ENCODE measurements at places on chromosomes 1 and 21.

DNA sequence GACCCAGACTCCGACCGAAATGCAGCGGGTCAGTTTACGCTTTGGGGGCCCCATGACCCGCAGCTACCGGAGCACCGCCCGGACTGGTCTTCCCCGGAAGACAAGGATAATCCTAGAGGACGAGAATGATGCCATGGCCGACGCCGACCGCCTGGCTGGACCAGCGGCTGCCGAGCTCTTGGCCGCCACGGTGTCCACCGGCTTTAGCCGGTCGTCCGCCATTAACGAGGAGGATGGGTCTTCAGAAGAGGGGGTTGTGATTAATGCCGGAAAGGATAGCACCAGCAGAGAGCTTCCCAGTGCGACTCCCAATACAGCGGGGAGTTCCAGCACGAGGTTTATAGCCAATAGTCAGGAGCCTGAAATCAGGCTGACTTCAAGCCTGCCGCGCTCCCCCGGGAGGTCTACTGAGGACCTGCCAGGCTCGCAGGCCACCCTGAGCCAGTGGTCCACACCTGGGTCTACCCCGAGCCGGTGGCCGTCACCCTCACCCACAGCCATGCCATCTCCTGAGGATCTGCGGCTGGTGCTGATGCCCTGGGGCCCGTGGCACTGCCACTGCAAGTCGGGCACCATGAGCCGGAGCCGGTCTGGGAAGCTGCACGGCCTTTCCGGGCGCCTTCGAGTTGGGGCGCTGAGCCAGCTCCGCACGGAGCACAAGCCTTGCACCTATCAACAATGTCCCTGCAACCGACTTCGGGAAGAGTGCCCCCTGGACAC is 534 bp downstream of the C1orf56 start:
- peak; percentile 63 for DNase-seq

- DNase-seq: no peak
Observed at GRCh38 chr1:4086921-4087320, 186.8 kb upstream of the C1orf174 start.

- DNase-seq: no peak
Observed at GRCh38 chr1:39567302-39567701, 9.3 kb downstream of the PABPC4 start.

- no peak for DNase-seq
Observed at GRCh38 chr1:84869720-84870119, 23.3 kb downstream of the LPAR3 start.

DNA sequence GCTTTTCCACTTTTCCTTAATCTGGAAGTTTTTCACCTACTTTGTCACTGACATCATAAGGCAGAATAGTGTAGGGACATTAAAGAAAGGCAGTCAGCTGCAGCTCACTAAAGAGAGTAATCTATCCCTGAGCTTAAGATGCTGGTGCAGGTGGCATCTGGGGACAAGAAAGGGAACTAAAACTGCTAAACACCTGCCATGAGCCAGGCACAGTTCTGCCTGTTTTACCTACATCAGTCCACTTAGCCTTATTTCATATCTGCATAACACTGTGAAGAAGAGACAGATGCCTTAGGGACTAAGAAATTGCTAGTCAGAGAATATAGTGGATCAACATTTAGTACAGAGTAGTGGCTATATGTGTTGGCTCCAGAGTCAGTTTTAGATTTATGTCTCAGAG is 88.1 kb downstream of the GPATCH2 start:
- DNase-seq: no peak

- DNase-seq: no peak
Observed at GRCh38 chr1:156667610-156667967, 9.6 kb downstream of the NES start.

DNA sequence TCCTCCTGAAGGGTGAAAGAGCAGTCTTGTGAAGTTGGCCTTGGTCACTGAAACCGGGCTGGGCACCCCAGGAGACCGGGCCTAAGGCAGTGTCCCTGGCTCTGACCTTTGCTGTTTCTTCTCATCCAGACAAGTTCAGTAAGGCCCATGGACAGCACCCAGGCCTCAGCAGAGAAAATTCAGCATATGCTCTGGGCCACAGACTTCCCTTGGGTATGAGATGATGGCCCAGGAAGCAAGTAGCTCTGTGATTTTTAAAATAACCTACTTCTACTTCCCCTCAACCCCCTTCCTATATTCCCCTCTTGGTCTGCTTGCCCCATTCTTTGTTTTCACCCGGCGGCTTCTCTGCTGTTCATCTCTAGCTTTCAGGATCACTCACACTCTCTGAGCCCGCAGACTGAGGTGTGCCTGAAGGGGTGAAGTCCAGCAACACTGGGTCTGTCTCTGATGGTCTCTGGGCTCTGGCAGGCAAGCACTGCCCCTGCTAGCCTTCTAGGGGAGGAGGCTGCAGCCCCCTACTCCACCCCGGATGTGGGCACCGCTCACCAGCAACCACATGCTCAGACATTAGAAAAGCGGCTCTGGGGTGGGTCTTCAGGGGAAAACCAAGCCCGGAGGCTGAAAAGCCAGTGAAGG is 2.9 kb upstream of the GPR25 start:
- DNase-seq: no peak

- DNase-seq: no peak
Observed at GRCh38 chr1:229023651-229024300, 247.1 kb upstream of the RAB4A start.

GRCh38 chr21:17494051-17494450 is 18.8 kb upstream of the CXADR start:
- no peak for DNase-seq

GRCh38 chr21:46248422-46248782 is 19.8 kb upstream of the LSS start:
- DNase-seq: no peak

GRCh38 chr1:26833432-26834405 is 7.2 kb downstream of the ZDHHC18 start:
- DNase-seq: peak; percentile 88

DNA sequence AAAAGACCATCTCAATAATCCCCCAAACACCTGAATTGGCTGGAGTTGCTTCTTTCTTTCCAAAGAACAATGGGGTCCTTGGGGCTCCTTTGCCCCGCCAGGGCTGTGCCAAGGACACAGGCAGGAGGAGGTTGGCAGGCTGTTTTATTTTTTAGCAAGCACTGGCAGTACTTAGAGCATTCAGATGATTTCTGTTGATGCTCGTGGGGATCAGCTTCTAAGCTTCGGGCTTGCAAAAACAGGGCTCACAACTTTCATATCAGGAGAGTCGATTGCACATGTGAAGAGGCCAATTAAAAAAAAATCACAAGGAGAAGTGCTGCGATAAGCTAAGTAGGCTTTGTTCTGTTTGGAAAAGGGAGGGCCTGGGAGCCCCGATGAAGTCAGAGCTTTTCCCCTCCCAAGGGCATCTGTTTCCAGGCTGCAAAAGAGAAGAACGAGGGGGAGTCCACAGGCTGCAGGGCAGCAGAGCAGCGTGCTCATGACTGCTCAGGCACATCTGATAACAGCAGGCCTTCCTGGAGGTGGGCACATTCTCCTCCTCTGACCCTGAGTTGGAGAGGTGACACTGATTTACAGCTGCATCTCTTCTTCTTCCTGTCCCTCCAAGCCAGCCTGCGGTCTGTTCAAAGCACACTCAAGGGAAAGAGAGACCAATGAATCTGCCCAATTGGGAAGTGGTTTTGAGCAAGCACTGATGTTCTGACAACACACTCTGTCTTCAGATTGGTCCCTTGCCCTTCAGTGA is 27.3 kb upstream of the BCAR3 start:
- DNase-seq: no peak

DNA sequence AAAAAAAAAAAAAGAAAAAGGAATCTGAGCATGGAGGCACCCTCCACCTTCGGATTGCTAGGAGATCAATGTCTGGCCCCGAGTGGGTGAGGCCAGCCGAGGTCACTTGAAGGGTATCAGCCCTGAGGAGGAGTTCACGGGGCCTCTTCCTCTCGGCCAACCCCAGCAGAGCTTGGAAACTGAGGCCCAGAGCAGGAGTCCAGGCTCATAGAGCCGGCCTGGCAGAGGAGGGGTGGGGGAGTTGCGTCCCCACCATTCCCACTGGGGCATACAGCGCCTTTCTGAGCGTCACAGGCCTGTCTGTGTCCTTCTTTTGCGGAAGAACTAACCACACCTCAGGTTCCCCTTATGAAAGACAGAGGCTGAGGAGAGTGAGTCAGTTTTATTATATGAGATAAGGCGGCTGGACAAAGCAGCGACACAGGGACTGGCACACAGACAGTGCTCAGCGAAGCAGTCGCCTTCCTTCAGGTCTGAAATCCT is 17.1 kb upstream of the EPHA2 start:
- no peak for DNase-seq

- DNase-seq: peak; percentile 20
Observed at GRCh38 chr1:15426492-15427279, 11.6 kb upstream of the CTRC start.

DNA sequence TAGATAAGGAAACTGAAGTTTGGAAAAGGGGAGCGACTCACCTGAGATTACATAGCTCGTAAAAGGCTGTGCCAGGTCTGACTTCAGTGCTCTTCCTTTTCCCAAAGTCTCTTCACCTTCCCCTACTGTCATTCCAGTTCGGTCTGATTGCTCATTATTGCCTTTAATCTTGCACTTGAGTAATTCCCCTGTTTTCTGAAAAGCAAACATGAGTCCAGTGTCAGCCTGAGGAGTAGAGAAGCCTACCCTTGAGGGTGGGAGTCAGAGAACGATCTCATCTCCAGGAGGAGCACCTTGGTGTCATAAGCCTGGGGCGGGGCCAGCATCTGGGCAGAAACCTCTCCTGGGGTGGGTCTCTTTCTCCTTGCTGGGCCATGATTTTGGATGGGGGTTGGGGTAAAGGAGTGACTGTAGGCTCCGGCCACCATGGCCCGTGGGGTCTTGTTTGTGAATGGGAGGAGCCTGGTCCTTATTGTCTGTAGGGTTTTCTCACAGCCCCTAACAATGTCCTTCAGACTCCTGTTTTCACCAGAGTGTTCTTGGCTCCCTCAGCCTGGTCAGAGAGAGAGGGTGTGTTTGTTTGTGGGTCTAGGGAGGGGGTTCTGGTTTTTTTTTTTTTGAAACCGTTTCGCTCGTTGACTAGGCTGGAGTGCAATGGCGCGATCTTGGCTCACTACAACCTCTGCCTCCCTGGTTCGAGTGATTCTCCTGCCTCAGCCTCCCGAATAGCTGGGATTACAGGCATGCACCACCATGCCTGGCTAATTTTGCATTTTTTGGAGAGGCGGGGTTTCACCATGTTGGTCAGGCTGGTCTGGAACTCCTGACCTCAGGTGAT is 6.0 kb downstream of the VANGL2 start:
- DNase-seq: no peak

DNA sequence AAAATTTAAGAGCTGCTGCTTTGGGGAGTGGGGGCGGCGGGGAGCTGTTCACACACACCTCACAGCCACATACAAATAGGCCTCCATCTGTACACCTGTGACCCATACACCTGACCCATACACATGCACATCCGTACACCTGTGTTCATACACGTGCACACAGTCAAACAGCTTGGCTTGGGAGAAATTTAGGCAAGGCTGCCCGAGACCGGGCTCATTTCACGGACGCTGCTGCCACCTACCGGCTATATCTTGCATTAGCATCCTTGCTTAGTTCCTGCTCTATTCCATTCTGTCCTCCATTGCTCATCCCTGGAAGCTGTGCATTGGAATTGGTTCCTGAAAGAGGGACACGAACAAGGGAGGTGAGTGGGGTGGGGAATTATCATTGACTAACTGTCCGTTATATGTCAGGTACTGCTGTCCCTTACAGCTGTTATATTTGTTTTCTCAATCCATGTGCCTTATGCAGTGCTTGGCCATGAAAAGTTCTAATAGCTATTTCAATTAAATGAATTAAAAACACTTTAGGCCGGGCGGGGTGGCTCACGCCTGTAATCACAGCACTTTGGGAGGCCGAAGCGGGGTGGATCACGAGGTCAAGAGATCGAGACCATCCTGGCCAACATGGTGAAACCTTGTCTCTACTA is 37.1 kb upstream of the EPB41 start:
- peak; percentile 81 for DNase-seq

DNA sequence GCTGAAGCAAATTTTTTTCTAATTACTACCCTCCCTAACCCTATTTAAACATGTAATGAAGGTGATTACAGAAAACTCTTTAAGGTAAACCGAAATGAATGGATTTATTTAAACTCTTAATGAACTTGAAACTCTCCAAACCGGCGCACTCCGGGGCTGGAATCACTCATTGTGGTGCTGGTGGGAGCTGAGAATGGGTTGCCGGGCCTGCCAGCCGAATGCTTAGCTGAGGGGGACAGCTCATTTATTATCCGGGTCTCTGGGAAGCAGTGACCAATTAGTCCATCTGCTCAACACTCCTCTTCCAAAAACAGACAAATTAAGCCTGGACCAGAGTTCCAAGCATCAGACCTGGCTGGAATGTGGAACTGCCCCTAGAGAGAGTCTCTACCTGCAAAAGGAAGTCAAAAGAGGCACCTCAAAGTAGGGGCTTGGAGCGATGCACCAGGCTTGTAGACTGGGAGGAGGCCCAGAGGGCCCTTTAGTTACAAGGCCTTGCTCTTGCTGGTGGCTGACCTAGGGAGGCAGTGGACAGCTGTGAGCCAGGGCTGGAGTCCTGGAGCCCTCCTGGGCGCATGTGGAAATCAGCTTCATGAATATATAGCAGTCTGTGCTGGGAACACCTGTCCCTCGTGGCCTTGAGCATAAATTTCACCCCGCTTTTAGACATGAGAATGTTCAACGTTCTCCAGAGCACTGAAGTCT is 320.7 kb downstream of the AJAP1 start:
- no peak for DNase-seq

DNA sequence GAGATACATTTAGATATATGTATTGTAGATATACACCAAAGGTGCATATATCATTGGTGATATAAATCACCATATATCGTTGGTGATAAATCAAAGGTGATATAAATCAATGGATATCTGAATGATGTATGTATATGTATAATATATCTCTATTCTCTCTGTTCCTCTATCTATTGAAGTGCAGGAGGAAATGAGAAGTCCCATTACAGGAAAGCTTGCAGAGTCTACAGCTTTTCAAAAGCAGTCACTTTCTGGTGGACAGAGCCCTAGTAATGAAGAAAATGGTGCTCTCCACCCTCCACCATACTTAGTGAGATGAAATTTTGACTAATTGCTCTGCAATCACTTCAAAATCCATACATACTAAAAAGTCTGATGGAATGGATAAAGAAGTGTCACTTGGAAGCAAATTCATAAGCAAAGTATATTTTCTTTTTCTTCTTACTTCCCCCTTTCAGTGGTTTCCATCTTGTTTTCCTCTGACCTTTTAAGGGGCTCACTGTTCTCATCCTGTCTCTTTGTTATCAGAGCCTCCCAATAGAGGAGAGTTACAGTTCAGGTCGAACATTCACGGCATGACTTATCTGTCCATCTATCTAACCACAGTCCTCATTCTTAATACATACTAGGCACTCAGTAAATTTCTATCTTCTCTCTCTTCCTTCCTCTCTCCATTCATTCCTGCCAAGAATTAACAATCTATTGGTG is 227.2 kb downstream of the KCNJ6 start:
- no peak for DNase-seq
